ENCODE measurements at places on chromosomes 5 and 9.
A peak's percentile ranks its signal among the peaks of the same experiment; 100 is the strongest.

GRCh38 chr5:109907189-109907588 is 217.5 kb downstream of the MAN2A1 start:
- peak; percentile 16 for DNase-seq

DNA sequence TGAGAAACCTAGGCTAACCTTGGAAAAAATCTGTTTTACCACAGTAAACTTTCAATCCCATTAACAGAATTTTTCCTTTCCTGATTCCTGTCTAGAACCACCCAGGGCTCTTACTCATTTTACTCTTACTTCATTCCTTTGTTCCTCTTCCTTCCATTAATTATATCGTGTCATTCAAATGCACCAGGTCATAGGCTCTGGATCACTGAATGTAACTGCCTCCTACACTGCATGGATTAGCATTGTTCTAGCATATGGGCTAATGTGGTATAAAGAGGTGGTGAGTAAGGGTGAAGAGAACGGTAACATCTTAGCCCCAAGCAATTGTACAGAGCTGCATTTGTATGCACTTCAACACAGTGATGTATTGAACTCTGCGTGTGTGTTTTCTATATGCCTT is 49.5 kb upstream of the SPINK5 start:
- no peak for DNase-seq

GRCh38 chr5:82793808-82794419 is 283.3 kb downstream of the TMEM167A start:
- no peak for DNase-seq

- DNase-seq: peak; percentile 87
Measured at GRCh38 chr9:136011703-136012496, 50.7 kb upstream of the UBAC1 start.

DNA sequence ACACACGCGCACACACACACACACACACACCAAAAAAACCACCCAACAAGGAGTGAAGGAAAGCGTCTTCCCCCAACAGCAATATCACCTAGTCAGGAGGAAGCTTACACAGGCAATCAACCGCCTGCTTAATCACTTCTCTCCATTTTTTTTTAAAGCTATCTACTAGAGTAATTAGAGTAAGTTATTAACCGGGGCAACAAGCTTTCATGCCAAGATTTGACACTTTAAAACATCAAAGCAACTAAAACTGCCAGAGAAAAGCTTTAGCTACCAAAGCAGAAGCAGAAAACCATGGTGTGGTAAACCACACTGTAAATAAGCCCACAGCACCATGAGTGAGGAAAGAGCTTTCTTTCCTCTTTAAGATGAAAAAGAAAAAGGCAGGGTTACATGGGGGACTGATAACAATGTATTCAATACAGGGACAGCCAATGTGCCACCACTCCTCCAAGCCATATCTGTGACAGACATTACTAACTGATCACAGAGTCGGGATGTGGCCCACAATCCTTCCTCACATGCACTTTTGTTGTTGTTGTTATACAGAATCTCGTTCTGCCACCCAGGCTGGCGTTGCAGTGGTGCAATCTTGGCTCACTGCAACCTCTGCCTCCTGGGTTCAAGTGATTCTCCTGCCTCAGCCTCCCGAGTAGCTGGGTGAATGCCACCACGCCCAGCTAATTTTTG is 282.1 kb downstream of the CRB2 start:
- DNase-seq: no peak

Data from tibial nerve (tissue), 4 donors.